ENCODE measurements at places on chromosomes 1 and 21.
A peak's percentile ranks its signal among the peaks of the same experiment; 100 is the strongest.

- no peak for DNase-seq
Observed at GRCh38 chr1:180842052-180842451, 70.6 kb upstream of the KIAA1614 start.

GRCh38 chr1:235331401-235331800 lies 3.0 kb downstream of the GGPS1 start:
- no peak for DNase-seq

- no peak for DNase-seq
Observed at GRCh38 chr1:169452921-169453320, 25.6 kb upstream of the CCDC181 start.

GRCh38 chr1:78304341-78304740 lies 186.4 kb upstream of the PTGFR start:
- no peak for DNase-seq

DNA sequence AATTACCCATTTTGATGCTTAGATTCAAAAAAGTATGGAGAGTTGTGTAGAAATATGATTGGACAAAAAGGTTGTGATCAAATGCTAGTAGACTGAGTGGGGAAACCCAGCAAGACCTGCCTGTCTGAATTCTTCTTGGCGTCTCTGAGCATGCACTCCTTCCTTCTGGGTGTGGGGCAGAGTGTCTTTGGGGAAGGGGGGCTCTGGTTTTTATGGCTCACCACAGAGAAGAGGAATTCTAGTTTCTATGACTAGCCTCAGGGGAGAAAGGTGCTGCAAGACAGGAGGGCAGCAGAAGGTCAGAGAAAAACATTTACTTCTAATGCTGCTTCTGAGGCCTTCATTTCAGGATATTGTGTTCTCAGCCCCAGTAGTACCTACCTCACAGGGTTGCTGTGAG lies 33.9 kb upstream of the PIGC start:
- no peak for DNase-seq

DNA sequence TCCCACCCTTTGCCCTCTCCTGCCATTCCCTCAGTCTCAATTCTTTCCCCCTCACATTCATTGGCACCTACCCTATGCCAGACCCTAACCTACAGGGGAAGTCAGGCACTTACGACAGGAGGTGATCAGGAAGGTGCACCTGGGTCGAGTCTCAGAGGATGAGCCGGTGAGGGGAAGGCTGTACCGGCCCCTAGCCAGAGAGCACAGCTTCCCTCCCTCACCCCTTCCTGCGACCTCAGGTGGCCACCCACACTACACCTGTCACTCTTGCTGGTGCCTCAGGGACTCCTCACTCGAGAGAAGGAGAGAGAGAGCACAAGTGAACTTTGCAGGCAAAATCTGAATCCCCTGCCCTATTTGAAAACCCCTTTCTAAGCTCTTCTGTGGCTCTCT lies 1.7 kb upstream of the MYOM3 start:
- DNase-seq, result no peak

GRCh38 chr1:223712194-223712849 lies at the start of gene CAPN2:
CAPN2 (plus strand) TSS chr1:223712539; CDS start chr1:223712641, 102 bp downstream.
- peak; percentile 42 for DNase-seq

DNA sequence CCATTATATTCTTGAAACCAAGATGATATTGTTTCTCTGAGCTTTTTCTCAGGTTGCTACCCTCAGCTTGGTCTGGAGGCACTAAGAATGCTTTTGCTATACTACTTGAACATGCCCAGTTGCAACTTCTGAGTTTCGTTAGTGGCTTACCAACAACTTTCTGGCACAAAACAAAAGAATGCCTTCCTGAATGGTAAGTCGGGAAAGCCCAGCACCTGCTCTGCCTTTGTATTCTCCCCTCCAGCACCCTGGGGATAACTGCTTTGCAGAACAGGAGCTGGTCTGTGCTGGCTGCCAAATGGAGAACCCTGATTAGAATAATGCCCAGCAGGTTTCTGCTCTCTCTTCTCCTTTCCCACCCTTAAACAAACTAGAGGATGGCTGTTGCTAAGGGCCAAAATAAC lies 149.3 kb downstream of the TGFB2 start:
- DNase-seq, result no peak

DNA sequence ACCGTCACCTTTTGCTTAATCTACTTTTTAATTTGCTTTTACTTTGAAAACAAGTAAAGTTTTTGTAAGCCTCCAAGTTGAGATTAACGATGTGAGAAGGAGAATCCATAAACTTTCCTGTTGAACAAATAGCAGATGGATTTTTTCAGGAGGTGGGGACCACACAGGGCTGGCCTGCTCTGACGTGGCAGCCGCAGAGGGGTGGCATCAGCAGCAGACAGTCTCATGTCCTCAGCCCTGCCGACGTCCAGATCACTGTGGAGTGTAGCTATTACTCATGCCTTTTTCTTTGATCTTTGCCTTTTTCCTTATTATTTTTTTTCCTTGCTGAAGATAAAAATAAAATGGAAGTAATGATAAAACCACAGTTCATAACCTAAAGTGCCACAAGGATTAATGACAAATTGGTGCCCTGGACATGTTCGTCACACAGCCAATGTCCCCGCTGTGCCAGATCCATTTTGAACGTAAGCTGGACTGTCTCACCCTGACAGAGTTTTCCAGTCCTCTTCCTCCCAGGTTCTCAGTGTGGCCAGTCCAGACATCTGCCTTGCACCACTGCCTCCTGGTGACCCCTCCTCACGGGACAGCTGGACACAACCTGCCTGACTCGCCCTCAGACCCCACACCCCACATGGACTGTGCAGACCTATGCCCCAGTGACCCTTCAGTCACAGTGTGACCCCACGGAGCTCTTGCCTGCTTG lies 15.4 kb upstream of the ZBTB21 start:
- DNase-seq, result no peak

DNA sequence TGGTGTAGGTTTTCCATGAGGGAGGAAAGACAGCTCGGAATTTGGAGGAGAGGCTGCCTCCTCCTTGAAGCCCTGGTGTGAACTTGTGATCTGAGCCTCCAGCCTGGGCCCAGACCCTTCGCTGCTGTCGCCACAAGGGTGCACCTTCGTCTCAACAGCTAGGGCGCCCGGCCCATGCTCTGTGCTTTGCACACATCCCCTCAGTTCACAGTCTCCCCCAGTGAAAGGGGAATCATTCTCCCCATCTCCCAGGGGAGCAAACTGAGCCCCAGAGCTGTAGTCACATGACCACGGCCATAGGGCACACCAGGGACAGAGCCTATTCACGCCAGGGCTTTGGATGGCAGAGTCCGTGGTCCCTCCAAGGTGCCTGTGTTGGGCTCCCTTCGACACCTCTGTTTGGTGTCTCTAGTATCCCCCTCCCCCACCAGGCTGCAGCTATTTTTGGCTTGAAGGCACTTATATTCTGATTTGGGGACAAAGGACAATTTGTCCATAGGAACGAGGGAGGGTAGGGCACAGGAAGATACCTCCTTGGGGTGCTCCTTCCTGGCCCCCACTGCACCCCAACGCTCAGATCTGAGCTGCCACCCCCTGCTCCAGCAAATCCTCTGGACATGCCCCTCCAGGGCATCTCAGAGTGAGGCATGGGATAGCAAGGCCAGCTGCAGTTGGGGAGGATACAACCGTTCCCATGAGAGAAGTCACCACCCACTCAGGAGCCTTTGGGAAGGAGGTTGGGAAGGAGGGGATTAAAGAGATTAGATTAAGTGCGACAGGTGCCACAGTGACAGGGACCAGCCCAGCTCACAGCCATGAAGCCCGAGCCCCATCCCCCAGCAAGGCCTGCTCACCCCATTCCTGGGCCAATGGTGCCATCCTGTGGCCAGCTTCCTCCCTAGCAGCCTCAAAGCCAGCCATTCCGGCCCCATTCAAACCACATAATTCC lies 15.7 kb downstream of the MATN1 start:
- no peak for DNase-seq

DNA sequence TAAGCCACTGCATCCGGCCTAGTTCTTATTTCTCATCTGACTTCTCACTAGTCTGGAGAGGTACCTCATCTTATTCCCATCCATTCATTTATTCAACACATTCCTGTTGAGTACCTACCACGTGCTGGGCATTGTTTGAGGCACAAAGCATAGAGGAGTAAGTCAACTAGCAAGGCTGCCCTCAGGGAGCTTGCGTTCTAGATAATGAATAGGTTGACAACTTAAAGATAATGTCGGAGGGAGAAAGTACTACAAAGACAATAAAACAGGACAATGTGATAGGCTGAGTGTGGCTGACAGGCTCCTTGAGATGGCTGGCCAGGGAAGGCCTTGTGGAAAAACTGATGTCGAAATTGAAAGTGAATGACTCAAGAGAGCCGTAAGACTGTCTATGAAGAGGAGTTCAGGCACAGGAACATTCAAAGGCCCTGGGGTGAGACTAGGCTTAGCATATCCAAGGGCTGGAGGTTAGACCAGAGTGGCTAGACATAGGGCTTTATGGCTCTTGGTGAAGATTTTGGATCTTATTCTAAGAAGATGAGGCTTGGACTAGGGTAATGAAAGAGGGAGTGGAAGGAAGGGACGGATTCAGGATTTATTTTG lies 18.3 kb downstream of the SPATA21 start:
- DNase-seq, result no peak

DNA sequence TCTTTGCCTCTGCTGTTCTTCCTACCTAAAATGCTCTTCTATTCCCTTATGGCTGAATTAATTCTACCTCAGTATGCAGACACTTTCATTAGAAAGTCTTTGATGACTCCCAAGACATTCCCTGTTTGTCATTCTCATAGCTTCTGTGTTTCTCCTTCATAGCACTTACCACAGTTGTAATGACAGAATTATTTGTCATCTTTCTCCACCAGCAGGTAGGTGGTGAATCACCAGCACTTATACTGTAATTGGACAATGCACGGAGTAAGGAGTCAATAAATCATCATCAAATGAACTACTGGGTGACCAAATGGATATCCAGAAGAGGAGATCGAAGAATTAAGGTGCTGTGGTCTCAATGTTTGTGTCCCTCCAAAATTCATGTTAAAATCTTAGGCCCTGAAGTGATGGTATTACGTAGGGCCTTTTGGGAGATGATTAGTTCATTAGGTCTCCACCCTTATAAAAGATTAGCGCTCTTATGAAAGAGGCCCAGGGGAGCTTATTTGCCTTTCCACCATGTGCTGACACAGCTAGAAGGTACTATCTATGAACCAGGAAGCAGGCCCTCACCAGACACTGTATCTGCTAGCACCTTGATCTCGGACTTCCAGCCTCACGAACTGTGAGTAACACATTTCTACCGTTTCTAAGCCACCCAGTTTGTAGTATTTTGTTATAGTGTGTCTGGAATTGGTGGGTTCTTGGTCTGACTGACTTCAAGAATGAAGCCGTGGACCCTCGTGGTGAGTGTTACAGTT lies 2.4 kb upstream of the CCT8 start:
- no peak for DNase-seq

DNA sequence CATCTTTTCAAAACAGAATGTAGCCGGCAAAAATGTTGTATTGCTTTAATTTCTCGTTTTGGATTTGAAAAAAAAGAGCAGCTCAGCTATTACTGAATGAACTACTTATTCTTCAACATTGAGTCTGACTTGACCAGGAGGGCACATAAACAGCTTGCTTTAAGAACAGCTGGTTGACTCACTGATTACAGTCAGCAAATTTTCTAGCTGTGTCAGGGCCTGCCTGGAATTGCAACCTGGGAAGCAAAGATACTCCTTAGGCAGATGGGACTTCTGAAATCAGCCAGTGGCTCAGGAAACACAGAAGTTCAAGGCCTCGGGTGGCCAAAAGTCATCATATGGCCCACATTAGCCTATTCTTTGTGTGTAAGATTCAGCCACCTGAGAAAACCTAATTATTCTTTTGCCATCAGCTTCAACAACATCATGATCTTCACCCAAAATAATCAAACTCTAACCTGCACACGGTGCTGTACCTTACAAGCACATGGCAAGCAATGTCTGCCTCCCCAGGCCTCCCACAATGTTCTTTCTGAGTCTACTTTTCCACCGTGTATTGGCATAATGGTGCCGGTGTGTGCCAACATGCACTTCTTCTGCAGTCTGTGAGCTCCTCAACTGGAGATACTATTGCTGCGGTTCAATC lies 307.2 kb downstream of the HHIPL2 start:
- no peak for DNase-seq

DNA sequence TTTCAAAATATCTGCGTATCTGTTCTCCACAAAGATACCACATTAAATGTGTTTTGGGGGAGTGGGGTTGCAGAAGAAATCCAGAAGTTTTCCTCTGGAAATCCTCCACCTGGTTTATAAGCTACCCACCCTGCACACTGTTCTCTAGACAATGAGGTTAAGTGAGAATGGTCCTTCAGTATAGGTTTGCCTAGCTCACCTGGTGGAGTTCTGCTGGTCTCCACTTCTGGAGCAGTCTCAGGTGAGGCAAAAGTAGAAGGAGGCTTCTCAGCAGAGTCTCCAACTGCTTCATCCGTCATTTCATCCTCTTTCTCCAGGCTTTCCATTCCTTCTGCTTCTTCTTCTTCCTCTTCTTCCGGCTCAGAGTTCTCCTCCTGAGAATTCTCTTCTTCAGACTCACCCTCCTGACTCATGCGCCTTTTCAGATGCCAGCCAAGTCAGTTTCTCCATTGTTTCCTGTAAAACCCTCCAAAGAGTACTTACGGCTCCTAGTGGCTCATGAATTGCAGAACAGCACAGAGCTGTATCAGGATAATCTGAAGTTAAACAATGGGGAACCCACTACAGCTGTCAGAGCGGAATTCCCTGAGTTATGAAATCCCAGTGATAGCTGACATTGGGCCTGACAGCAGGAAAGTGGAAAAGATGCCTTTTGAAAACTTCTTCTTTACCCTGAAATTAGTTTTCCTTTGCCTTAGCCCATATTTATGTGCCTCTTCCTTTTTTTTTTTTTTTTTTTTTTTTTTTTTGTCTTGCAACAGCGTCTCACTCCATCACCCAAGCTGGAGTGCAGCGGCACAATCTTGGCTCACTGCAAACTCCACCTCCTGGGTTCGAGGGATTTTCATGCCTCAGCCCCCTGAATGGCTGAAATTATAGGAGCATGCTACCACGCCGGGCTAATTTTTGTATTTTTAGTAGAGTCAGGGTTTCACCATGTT lies 38.5 kb downstream of the MSTO1 start:
- peak; percentile 44 for DNase-seq

GRCh38 chr1:28136922-28137613 lies 39.4 kb downstream of the PTAFR start:
- no peak for DNase-seq

GRCh38 chr1:7263021-7263960 lies 478.0 kb downstream of the CAMTA1 start:
- DNase-seq, result no peak

DNA sequence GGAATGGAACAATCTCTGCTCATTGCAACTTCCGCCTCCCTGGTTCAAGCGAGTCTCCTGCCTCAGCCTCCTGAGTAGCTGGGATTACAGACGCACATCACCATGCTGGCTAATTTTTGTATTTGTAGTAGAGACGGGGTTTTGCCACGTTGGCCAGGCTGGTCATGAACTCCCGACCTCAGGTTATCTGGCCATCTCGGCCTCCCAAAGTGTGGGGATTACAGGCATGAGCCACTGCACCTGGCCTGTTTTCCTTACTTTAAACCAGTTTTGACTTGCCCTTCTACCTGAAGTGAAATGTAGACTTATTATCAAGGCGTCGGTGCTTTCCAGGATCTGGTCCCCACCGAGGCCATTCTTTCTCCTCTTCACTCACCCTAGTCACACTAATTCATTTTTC lies 141.8 kb downstream of the DYRK1A start:
- no peak for DNase-seq

Measured in CD8-positive, alpha-beta T cell (primary cell).